Activated T-cell treated with anti-CD3 and anti-CD28 coated beads, Interleukin-2, amount 50 U/mL, for 72 hours (primary cell): ENCODE measurements at places on chromosomes 12 and 14. TPM values are rescaled to one million over a fixed set of nuclear protein-coding genes. Genes with fewer than 3 reads are reported as not detected.

DNA sequence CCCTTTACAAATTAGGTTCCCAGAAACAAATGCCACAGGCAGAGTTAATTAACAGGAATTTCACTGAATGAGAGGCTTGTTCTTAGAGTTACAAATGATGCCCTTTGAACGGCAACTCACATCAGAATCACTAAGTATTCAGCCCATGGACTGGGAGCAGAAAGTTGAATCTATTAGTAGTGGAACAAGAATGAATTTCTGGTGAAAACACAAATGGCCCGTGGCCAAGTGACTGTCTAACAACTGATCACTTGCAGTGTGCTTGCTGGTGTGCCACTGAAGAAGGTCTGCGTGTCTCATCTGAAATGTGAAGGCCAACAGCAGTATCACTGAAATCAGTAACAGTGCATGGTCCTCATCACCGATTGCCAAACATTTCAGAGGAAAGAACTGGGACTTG is 893.4 kb upstream of the TMEM132C start:
- DNase-seq = no peak

DNA sequence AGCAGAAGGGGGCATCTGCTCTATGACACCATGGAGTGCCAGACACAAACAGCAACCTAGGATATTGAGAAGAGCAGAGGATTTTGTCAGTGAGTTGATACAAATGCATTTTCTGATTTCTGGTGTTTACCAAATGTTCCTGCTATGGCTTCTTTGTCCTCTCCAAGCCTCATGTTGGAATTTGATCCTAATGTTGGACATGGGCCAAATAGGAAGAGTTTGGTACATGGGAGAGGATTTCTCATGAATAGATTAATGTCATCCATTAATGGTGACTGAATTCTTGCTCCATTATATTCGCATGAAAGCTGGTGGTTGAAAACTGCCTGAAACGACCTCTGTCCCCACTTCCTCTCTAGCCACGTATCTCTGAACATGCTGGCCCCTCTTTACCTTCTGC is 1002.2 kb upstream of the FLRT2 start:
- DNase-seq = no peak

GRCh38 chr14:71049435-71050133 is 142.3 kb downstream of the PCNX1 start:
- no peak for DNase-seq

- DNase-seq = no peak
Measured at GRCh38 chr14:61520576-61520975, 174.7 kb upstream of the HIF1A start.

- no peak for DNase-seq
Measured at GRCh38 chr14:104179126-104179525, 40.7 kb downstream of the KIF26A start.

GRCh38 chr14:74867673-74868072 is 8.3 kb downstream of the PROX2 start:
- DNase-seq = peak; percentile 60

DNA sequence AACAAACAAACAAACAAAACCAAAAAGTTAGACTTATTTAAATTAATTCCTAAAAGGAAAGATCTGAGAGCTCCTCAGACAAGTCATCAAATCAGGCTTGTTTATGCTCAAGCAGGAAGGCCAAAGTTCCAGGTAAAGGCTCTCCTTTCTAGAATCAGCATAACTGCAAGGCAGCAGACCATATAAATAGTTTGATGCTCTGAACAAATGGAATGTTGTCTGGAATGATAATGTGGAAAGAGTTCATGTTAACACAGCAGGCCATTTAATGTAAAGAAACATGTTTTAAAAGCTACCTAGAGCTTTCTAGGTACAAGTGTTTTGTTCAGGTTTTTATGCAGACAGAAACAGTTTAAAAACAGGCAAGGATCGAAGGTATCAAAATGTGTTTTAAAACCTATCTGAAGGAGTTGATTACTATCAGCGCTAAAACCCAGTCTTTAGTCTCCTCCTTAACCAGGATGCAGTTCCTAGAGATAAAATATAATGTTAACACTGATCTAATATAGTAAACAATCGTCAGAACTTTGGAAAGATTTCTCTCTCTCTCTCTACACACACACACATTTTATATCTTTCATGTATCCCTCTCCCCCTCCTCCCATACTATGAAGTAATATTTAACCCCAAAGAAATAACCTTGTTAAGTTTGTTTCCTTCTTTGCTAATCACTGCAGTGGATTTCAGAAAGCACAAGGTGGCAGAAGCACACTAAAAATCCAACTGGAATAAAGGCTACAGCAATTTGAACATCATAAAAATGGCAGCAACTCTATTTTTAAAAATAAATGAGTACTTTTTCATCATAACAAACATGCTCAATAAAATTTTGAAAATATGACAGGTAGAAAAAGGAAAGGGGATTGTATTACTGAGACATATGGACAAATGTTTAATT is 135.5 kb downstream of the PAWR start:
- no peak for DNase-seq

DNA sequence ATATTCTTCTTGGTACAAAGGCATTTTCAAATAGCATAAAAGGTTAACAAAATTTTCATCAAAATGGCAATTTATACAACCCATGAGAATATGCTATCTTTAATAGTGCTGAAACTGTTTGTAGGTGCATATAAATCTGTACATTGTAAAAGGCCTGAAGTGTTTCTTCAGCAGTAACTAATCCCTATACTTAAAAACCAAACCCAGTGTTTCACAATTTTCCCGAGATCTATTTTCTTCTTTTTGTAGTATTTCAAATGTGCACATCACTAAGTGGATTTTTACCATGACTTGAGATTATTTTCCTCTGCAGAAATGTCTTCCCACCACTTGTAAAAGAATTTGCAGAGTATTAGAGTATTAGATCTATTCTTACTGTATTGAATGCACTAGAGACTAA is 76.5 kb downstream of the FERMT2 start:
- DNase-seq = no peak

- no peak for DNase-seq
Measured at GRCh38 chr12:43895580-43896206, 59.8 kb downstream of the TMEM117 start.

GRCh38 chr14:100025111-100025510 is 40.1 kb upstream of the EVL start:
- peak; percentile 31 for DNase-seq

DNA sequence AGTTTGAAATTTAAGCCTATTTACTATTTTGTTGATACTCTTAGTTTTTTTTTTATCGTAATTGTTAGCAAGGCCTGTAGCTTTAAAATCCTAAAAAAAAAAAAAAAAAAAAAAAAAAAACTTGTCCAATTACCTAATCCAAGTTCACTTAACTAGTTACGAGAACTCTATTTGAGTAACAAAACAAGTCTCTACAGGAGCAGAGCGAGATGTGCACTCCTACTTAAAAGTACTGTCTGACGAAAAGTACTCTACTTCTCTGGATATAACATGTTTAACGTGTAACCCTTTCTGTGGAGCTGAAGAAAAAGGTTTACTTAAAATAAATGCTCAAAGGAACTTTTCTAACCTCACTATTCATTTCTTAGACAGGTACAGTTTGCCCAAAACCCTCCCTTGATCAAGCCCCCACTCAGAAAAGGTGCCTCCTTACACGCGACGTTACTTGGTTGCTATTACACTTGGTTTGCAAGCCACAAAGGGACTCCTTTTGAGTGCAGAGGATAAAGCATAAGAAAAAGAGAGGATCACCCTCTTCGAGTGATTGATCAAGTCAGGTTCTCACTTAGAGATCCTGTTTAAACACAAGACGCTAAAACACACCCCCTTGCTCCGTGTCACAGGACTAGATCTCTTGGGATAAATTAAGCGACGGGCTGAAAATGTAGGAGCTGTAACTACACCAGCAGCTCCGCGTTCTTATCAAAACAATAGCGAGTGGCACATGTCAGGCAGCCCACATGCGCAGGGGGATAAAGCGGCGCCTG is 2.2 kb downstream of the BAZ1A start:
- peak; percentile 46 for DNase-seq

Gene CD4
- total RNA-seq = 141 TPM

Gene TAS2R19
- 2.1 TPM for total RNA-seq

Gene GMPR2
- total RNA-seq = 75.5 TPM

Gene HOXC6
- not detected for total RNA-seq
